Stimulated activated CD4-positive, alpha-beta T cell treated with anti-CD3 and anti-CD28 coated beads, Interleukin-1b, Interleukin-23, amount 100 ng/mL, for 4 hours (primary cell): ENCODE measurements at places on chromosomes 6 and 20.

DNA sequence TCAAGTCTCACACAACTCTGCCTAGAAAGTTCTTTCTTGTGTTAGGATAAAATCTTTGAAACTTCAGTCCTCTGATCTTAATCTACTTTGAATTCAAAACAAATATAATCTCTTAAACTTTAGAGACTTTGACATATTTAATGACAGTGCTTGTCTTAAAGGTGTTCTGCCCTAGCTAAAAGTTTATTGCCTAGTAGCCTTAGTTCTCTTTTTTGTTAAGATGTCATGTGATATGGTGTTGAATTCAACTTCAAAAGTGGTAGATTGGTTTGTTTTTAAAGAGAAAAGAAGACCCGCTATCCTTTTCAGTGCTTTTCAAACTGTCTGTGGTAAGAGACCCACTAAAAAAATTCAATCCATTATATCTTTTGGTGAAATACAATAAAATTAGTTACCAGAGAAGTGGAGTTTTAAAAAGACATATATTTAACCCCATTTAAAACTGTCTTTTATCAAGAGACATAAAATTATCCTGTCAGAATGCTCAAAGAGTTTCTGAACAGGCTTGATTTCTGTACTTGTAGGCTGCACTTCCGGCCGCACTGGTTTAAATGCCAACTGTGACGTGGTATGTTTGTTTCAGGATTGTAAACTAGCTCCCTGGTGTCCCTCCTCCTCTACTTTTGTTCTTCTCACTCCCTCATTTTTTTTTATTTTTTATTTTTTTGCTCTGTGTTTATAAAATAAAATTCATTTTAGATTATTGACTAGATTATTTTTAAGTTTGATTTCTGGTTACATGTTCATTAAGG is 76.5 kb downstream of the QKI start:
- DNase-seq: no peak

DNA sequence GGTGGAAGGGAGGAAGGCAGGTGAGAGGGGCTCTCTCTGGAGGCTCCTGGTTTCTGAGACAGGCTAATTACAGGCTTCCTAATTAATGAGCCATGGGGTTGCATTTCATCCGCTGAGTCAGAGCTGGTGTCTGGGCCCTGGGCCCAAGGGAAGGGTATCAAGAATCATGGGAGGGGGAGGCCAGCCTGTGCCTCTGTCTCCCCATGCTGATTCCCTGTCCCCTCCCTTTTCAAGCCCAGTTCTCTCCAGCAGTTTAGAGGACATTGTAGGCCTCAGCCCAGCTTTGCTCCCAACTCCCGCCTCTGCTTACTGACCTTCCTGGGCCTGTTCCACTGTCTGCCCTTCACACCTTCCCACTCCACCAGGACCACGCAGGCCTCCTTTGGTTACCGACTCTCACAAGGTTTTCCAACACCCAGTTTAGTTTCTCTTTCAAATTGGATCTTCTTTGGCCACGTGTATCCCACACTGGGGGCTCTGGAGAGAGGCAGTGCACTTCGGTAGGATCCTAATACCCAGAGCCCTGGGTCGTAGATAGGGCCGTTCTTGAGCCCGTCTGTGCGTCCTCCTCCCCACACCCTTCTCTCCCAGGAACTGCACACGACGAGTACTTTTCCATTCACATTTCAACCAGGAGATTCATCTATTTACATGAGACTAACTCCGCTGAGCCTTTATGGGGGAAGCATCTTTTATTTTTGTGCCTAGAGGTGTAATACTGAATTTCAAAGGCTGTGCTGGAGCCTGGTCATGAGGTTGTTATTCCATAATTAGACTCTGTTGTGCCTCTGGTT is 18.2 kb upstream of the AVP start:
- no peak for DNase-seq

DNA sequence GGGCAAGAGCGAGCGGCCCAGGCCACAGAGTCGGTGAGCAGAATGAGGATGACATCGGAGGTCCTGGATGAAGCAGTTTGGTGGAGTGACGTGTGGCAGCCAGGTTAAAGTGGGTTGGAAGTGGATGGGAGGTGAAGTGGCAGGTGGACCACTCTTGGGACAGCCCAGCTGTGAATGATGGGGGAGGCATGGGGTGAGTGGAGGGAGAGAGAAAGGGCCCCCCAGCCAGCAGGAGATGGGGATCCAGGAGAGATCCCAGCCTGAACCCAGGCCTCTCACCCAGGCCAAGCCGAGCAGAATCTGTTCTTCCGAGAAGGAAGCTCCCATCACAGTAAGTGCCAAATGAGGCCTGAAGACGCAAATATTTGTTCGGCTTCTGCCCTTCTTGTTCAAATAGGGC is 27.0 kb upstream of the SLC32A1 start:
- DNase-seq: no peak

DNA sequence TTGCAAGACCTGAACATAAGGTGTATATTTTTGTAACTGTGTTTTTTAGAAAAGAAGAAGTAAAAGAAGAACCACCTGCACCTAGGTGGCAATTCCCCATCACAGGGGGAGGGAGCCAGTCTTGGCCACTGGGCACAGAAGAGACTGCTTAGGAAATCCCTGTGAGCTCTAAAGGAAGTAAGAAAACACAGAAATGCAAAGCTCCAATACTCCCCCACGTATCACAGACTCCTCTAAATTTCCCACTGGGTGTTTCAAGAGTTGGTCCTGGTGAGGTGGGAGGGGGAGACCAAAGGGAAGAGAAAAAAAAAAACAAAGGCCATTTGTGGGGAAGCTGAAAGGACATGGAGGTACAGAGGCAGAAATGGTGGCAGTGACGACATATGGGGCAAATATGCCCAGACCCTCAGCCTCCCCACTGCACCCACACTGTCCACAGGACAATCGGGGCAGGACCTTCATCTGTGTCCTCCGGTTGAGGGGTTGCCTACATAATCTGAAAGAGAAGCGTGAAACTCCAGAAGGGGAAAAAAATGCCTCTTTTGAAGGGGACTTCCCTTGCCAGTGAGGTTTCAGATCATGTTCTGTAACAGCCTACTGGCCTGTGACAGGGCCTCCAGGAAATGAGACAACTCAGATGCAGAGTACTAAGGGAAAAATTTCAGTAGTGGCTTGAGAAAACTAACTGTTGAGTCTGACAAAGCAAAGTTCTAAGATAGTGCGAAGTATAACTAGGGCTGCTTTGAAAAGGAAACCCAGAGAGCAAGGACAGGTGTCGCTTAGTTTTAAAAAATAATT is 226.2 kb upstream of the MARCKS start:
- DNase-seq: peak; percentile 1

DNA sequence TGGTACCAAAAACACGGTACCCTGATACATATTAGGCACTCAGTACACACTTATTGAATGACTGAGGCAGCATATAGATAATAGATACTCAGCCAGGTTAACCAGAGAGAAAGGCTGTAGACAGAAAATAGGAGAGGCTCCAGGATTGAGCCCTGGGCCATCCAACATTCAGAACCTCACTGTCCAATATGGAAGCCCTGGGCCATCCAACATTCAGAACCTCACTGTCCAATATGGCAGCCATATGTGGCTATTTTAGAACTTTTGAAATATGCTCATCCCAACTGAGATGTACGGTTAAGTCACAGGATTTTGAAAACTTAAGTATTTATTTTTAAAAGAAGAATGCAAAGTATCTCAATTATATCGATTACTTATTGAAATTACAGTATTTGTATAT is 142.5 kb upstream of the ID4 start:
- DNase-seq: no peak

GRCh38 chr6:85347812-85348211 is 102.1 kb upstream of the NT5E start:
- DNase-seq: no peak

GRCh38 chr6:44917430-44917829 is 410.7 kb upstream of the RUNX2 start:
- DNase-seq: no peak

GRCh38 chr20:48962421-48962820 is 40.9 kb downstream of the ARFGEF2 start:
- no peak for DNase-seq

- DNase-seq: no peak
Measured at GRCh38 chr20:50345712-50346373, 155.2 kb downstream of the CEBPB start.

GRCh38 chr6:144197919-144198318 is 47.6 kb downstream of the STX11 start:
- DNase-seq: no peak

DNA sequence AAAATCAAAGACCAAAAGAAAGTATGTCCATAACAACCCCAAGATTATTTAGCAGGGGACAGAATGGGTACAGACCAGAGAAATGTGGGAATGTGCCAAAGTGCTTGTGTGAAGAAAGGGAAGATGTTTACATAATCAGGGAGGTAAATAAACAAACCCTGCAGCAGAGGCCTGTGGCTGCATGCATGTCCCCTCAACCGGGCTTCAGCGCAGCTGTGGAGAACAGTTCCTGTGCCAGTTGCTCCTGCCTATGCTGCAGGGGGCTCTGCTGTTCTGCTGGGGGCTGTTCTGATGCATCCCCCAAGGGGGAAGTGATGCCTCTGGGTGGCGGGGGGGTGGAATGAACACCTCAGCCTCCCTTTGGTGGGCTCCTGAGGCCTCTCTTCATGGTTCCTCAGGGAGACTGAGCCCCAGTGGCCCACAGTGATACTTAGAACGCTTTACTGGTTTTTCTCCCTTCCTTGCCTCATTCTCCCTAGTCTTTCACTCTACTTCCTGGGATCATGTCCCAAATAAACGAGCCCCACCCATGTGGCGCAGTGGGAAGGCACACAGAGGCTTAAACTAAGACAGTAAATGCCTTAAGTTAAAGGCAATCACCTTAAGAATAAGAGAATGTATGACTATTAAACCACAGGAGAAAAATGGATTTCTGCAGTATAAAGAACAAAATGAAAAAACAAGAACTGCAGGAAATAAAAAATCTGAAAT is 23.0 kb downstream of the RAB23 start:
- no peak for DNase-seq

DNA sequence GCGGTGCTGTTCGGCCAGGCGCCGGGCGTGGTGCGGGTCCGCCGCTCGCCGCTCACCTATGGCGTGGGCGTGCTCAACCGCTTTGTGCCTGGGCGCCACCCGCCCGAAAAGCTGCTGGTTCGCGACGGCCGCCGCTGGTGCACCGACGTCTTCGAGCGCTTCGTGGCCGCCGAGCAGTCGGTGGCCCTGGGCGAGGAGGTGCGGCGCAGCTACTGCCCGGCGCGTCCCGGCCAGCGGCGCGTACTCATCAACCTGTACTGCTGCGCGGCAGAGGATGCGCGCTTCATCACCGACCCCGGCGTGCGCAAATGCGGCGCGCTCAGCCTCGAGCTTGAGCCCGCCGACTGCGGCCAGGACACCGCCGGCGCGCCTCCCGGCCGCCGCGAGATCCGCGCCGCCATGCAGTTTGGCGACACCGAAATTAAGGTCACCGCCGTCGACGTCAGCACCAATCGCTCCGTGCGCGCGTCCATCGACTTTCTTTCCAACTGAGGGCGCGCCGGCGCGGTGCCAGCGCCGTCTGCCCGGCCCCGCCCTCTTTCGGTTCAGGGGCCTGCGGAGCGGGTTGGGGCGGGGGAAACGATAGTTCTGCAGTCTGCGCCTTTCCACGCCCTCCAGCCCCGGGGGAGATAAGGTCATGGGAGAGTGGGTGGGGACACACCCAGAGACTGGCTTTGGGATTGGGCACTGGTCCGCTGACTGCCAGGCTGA is 15.7 kb downstream of the ADISSP start:
- DNase-seq: peak; percentile 37
